ENCODE measurements at places on chromosomes 3 and 15.
A peak's percentile ranks its signal among the peaks of the same experiment; 100 is the strongest.

DNA sequence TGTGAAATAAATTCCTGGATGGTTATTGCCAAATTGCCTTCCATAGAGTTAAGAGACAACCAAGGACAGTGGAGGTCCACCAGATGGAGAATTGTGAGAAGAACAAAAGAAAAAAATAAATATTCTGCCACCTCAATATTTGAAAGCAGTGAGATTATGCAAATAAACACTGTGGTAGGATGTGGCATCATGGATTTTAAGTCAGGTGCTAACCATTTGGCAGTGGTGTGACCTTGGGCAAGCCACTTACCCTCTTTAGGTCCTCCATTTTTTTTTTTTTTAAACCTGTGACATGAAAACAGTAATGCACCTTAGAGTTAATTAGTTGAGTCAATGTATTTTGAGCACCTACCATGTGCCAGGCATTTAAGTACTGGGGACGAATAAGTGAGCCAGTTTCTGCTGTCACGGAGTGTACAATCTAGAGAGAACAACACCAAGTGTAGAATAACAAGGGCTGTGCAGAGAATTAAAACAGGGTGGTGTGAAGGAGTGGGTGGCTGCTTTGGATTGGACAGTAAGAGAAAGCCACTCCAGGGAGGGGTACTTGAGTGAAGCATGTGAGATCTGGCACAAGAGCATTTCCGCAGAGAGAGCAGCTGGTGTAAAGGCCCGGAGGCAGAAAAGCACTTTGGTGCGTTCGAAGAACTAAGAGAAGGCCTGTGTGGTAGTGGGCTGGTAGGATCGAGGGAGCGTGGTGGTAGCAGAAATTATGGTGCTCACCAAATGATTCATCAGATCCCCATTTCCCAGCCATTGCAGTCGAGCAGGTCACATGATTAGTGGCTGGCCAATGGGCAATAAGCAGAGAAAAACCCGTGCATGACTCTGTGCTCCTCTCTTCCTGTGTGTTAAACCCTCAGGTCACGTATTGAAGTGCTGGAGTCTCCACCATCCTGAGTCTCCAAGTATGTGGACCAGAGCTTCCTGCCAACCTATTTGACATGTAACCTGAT is 39.2 kb downstream of the CCK start:
- DNase-seq, result no peak

DNA sequence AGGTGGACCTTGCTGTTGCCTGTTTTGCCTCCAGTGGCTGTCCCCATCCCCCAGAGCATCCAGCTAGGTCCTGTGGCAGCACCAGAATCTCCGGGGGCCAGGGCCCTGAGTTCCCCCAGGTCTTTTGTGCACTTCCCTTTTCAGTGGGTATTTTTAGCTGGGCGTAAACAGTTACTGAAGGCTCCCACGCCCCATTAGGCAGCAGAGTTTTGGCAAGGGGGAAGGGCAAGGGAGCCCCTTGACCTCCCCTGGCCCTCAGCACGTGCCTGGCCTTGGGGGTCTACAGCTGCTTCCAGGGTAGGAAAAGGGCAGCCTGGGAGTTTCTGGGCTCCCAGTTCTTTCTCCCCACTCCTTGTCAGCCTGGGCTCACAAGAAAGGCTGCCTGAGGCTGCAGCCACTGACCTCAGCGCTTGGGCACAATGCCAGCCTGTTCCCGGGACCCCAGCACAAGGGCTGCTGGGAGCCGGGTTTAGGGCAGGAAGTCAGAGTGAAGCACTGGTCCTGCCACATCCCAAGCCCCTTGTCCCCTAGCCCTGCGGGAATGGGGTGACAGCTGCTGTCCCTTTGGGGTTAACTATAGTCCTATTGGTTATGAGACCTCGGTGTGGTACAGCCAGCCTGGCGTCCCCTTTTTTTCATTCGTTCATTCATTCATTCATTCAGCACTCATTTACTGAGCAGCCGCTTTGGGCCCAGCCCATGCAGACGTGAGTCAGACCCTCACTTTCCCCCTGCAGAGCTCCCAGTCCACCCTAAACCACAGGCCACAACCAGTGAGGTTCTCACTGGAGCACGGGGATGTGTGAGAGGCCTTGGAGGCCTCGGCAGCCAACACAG is 8.4 kb downstream of the CSK start:
- DNase-seq, result no peak

DNA sequence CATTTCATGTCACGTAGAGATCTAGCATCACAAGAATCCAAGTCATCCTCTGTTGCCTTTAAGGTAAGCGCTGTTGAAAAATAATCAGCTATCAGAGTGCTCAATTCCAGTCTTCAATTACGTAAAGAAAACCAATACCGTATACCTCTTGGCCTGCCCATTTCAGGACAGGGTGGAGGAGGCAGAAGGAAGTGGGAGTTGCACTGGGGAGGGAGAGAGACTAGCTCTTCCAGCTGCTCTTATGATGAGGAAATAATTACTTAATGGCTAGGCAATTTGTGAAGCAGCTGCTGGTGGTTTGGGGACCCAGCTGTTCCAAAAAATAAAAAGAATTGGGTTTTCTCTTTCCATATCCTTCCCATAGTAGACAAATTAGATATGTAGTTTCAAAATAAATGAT is 365.8 kb upstream of the MCTP2 start:
- DNase-seq, result no peak

DNA sequence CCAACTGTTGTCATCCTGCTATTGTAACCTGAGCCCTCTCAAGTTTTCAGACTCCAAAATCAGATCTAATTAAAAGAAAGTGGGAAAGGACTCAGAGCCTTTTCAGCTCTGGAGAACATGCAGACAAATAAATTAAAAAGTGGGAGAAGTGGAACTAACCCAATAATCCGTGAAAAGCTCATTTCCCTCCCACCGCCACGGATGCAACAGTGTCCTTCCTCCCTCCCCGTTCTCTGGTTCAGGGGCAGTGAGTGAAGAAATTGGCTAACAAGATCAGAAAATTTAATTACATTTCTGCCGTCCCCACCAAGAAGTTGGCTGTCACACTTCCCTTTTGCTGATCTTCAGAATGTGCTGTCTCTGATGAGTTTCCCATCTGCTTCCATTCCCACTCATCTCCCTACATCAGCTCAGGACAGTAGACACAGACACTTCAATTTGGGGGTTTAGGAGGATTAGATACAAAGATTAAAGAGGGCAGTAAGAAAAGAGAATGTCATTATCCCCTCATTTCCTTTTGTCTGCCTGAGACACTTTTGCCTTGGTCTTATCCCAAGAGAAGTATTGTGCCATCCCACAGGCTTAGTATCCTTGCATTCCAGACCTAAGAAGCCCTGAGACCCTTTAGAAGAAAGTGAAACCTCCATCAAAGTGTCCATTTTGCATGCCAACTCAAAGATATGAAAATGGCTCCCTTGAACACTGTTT is 335.7 kb upstream of the PPP2R3A start:
- no peak for DNase-seq

GRCh38 chr3:16866571-16866970 is 18.2 kb upstream of the PLCL2 start:
- no peak for DNase-seq

DNA sequence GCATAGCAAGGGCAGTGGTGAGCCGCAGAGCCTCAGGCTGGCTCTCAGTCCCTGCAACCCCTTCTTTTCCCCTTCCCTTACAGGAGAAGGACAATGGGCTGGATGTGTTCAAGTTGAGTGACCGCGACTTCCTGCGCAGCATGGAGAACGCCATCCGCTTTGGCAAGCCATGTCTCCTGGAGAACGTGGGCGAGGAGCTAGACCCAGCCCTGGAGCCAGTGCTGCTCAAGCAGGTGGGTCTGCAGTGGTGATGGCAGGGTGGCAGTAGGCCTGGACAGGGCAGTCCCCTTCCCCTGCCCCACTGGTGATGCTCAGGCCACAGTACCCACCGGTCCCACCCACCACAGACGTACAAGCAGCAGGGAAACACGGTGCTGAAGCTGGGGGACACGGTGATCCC is 53.8 kb downstream of the SEMA3G start:
- DNase-seq, result no peak

DNA sequence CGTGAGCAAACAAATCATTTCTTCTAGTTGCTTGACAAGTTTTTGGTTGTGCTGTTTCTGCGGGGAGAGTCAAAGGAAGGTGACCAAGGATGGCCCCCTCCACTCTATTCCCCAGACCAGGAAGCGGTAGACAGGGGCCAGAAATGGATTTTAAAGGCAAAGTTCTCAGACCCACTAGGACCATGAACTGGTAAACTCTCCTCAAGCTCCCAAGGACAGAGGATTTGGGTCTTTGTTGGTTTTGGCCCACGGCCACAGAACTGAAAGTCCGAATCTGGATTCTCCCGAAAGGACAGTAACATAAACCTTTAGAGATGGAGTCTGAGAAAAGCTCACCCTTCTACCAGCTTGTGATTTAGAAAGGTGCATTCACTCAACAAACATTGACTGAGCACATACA is 85.9 kb upstream of the C2CD4B start:
- no peak for DNase-seq

GRCh38 chr3:186534113-186534669 is 10.0 kb downstream of the CRYGS start:
- DNase-seq, result no peak

DNA sequence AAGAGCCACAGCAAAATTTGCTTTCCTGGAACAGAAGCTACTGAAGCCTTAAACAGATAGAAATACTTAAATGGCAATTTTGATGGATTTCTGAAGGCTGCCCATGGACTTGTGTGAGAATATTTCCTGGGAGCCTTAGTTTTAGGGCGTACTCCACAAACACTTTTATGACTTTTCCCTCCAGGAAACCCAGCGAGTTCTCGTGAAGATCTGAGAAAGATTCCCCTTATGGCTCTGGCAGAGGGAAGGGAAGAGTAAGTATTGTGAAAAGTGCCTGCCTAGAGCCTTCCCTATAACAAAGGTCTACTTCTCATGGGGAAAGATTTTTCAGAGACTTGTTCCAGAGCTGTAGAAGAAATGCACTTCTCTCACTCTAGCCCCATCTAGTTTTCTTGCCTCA is 31.1 kb upstream of the TRAT1 start:
- no peak for DNase-seq

DNA sequence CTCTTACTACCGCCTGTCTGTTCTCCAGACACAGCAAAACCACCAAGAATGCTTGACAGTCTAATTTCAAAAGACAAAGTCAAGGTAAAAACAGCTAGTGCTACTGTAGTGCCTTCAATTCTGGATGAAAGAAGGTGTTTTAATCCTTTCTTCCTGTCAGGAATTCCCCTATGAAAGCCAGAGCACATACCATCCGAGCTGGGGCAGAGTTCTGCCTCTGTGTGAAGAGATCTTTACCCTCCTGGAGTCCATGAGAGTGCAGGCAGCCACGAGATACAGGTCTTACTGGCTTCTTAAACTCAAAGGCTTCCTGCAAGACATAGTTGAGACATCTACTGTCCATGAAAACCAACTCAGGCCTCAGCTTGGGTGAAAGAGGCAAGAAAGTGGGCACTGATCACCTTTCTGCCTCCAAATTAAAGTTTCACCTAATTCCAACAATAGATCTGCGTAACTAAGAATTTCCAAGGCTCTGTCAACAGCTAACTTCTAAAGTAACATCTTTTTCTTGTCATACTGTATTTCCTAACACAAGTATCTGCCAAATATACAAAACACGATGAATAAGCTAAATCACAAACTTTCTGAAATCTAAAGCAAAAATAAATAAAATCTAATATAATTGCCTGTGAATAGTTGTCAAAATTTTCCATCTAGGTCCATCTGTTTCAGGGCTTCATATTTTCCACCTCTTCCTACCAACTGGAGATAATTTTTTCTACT is 7.5 kb downstream of the CDC25A start:
- DNase-seq, result no peak

DNA sequence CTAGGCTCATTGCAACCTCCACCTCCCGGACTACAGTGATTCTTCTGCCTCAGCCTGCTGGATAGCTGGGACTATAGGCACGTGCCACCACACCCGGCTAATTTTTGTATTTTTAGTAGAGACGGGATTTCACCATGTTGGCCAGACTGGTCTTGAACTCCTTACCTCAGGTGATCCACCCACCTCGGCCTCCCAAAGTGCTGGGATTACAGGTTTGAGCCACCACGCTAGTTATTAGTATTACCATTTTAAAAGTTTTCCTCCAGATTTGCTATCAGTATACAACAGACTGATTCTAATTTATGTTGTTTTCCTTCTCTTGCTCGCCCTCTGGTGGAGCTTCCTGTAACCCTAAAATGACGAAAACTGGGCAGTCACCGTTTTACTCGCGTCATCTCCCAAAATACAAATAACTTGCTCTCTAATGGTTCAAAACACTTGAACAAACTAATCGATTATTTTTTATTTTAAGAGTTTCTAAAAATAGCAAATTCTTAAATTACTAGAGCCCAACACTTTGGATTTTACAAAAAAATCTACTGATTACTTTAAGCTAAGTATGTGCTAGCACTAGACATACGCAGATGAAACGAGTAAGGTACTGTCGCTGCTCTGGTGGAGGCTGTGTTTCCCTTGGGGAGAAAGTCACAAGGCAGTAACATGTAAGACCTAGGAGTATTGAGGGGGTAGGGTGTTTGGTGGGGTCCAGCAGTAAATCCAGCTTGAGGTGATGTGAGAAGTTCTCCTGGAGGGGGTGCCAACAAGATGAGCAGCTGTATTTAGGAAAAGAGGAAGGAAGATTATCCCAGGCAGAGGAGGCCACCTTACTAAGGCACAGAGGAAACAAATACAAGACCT is 203.3 kb downstream of the MBNL1 start:
- DNase-seq, result peak; percentile 46

GRCh38 chr3:58394339-58394738 is 39.3 kb downstream of the PDHB start:
- no peak for DNase-seq

- DNase-seq, result no peak
These were observed 102.9 kb downstream of the TFDP2 start for GRCh38 chr3:142046320-142047020.

- DNase-seq, result no peak
These were observed 140.9 kb upstream of the TP63 start for GRCh38 chr3:189490337-189490736.

- no peak for DNase-seq
These were observed 458.8 kb upstream of the SEMA6D start for GRCh38 chr15:47258521-47258920.

DNA sequence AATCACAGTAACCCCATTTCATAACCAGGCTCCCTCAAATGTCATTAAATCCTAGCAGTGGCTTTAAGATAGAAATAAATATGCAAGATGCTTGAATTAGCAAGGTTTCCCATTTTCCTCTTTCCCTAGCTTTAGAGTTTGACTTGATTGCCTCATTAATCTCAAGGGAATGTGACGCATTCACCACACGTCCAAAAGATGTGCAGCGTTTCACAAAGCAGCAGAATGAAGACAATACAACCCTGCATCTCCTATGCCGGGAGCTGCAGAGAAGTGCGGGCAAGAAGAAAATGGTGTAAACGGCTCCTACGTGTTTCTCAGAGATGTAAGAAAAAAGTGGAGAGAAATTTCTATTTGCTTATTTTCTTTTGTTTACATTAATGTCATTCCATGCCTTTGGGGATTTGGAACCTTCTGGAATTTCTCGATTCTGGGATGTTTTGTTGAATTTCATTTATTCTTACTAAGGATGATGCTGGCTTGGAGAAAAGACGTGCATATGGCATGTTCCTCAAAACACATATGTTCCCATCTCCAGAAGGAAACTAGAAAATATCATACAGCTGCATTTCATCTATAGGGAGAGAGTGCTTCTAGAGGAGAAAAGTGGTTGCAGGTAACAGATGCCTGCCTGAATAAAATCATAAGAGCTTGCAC is 27.8 kb upstream of the FRMD4B start:
- no peak for DNase-seq

- no peak for DNase-seq
These were observed 247.2 kb downstream of the SHQ1 start for GRCh38 chr3:72601060-72601459.

- DNase-seq, result no peak
These were observed 120.5 kb upstream of the ALDH1A3 start for GRCh38 chr15:100759106-100759505.

All from stimulated activated CD8-positive, alpha-beta memory T cell treated with anti-CD3 and anti-CD28 coated beads, Interleukin-7, amount 100 ng/mL, for 1 hour (primary cell).